ENCODE measurements at places on chromosomes 6 and 20.
A peak's percentile ranks its signal among the peaks of the same experiment; 100 is the strongest.

DNA sequence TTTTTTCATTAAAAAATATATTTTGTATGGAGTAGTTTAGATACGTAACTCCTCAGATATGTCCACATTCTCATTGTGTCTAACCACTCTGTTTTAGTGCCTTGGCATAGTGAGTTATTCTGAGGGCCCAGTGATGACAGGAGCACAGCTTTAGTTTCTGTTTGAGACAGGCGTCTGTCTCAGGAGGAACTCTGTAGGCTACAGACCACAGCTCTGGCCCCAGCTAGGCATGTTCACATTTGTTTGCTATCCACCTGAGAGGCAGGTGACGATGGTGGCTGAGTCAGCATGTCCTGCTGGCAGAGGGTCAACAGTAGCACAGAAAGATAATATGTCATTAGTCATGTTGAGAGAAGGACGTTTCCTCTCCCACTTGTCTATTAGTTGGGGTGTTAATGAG, 16.3 kb downstream of the LRRC1 start:
- no peak for DNase-seq

DNA sequence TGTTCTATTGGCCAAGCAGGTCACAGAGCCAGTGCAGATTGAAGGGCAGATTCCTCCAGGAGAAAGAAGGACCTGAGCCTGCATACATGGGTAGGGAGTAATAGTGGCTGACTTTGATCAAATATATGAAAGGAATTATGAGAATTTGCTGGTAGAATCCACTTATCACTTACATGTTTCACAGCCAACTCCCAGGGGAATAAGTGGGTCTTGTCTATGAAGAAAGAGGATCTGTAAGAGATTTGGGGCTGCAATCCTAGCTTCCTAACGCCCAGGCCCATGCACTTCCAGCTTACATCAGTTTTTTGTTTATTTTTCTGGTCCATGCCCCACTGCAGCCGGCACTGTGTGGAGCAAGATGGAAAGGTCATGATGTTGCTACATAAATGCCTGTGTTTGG, 107.9 kb upstream of the SYNDIG1 start:
- no peak for DNase-seq

- no peak for DNase-seq
Measured at GRCh38 chr6:168035098-168035660, 37.7 kb downstream of the KIF25 start.

- DNase-seq = no peak
Measured at GRCh38 chr20:10641467-10641866, 32.3 kb downstream of the JAG1 start.

DNA sequence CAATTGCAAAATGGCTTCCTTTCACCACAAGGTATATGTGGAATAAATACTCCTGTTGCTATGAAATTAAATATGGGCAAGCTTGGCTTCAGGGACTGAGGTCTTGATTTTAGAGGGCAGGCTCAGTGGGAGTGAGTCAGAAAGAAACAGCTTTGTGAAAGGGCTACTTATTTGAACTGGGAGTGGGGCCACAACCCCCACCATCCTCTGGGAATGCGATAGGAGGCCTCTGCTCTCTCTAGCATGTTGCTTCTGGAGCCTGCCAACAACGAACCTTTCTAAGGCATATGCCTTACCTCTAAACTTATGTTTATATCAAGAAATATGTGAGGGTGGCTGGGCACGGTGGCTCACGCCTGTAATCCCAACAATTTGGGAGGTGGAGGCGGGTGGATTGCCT, 149.7 kb downstream of the LRRC1 start:
- DNase-seq = no peak

DNA sequence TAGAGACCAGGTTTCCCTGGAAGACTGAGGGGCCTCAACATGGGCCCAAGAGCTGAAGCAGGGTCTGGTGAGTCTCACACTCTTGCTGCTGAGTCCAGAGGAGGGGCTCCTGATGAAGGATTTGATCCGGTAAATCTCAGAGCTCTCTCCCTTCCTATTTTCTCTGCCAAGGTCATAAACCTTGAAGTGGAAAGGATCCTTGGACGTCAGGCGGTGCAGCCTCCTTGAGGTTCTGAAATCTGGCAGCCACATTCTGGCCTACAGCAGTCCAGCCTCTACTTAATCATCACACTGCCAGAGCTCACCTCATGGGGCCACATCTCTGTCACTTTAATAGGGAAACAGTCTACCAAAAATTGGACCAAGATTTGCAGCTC, 24.0 kb downstream of the ACSS1 start:
- DNase-seq = no peak

DNA sequence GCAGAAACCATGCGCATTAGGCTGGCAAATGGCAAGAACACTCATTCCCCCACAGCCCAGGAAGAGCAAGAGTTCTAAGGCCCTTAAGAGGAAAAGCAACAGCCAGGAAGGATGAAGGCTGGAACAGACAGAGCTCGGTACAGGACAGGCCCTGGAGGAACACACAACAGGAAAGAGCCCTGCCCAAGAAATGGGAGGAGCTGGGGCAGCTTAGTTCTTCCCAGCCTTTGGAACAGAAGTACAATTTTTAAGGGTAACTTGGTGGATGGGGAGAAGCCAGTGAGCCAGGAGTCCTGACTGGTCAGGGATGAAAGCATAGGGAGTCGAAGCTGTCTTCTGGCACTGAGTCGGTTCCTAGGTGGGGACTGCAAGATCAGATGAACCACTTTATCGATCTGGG, 32.4 kb downstream of the OR2B2 start:
- DNase-seq = no peak

- peak; percentile 81 for DNase-seq
Measured at GRCh38 chr20:8131598-8132483, at the start of gene PLCB1. TSS of gene PLCB1 (plus strand) at chr20:8132266. CDS start at chr20:8132652, 386 bp downstream.

- peak; percentile 85 for DNase-seq
Measured at GRCh38 chr6:52227495-52227894, 16.8 kb downstream of the IL17F start.

DNA sequence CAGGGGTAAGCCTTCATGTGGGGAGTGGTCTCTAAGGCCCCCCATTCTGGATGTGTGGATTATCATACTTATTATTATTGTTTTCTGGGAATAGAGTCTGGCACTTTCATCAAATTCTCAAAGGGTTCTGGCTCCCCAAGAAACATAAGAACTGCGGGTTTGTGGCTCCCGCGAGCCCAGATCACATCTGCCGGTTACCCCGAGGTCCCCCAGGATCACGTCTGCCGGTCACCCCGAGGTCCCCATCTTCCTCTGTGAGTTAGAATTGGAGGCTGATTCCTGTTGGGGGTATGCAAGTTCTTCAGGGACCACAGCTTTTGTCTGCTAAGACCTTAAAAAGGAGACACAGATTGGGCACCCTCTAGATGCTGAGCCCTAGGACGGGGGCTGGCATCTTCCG, 116.7 kb upstream of the FRMD1 start:
- DNase-seq = no peak

All from stimulated activated CD4-positive, alpha-beta T cell treated with anti-CD3 and anti-CD28 coated beads, Interleukin-15, amount 100 ng/mL, for 24 hours (primary cell).